Subcutaneous preadipocyte (primary cell): ENCODE measurements at places on chromosomes 3 and 15. TPM values are rescaled to one million over a fixed set of nuclear protein-coding genes. Genes with fewer than 3 reads are reported as not detected.

MB21D2 gene
- 2.9 and 6.5 TPM in 2 replicates for total RNA-seq

SLC51B gene
- total RNA-seq, result not detected in 2 replicates

COL7A1 gene
- total RNA-seq, result 3.3 and 17.8 TPM in 2 replicates

SH2D7 gene
- not detected in 2 replicates for total RNA-seq

PP2D1 gene
- not detected in 2 replicates for total RNA-seq

IMPG2 gene
- total RNA-seq, result under 0.01 and 0.20 TPM in 2 replicates

MYO1E gene
- total RNA-seq, result 154 and 235 TPM in 2 replicates

LACTB gene
- 13.6 and 14.5 TPM in 2 replicates for total RNA-seq

CCDC80 gene
- 70.4 and 87.8 TPM in 2 replicates for total RNA-seq

BCL2A1 gene
- total RNA-seq, result 0.20 and 1.1 TPM in 2 replicates

CNTN6 gene
- not detected in 2 replicates for total RNA-seq

ACKR4 gene
- total RNA-seq, result 2.5 and 8.1 TPM in 2 replicates

HDC gene
- total RNA-seq, result not detected in 2 replicates
